Urinary bladder (tissue), 4 donors: ENCODE measurements at places on chromosomes 2 and 18. TPM values are rescaled to one million over a fixed set of nuclear protein-coding genes. Genes with fewer than 3 reads are reported as not detected.

CCDC138 gene
- 2.8 TPM for polyA plus RNA-seq

KCNIP3 gene
- 16.8 TPM for polyA plus RNA-seq

CCDC148 gene
- 0.28 TPM for polyA plus RNA-seq

DSC3 gene
- 1.7 TPM for polyA plus RNA-seq

CIDEA gene
- polyA plus RNA-seq: 2.2 TPM

CNGA3 gene
- 0.15 TPM for polyA plus RNA-seq

LDLRAD4 gene
- polyA plus RNA-seq: 13.8 TPM

SMAD4 gene
- polyA plus RNA-seq: 58.1 TPM

SF3B1 gene
- polyA plus RNA-seq: 136 TPM

B3GNT7 gene
- 1.7 TPM for polyA plus RNA-seq

ABCB11 gene
- polyA plus RNA-seq: 0.04 TPM

RNF152 gene
- polyA plus RNA-seq: 3.4 TPM

UGT1A3 gene
- 0.14 TPM for polyA plus RNA-seq
